ENCODE measurements at places on chromosomes 4 and X. TPM values are rescaled to one million over a fixed set of nuclear protein-coding genes. Genes with fewer than 3 reads are reported as not detected.
A peak's percentile ranks its signal among the peaks of the same experiment; 100 is the strongest.

ADGRG2 gene
- 0.39 TPM for total RNA-seq

VCX3A gene
- not detected for total RNA-seq

GABRG1 gene
- total RNA-seq: not detected

MRFAP1L1 gene
- total RNA-seq: 32.6 TPM

GRCh38 chr4:68119921-68120320 is 9.7 kb downstream of the TMPRSS11F start:
- no peak for DNase-seq

DNA sequence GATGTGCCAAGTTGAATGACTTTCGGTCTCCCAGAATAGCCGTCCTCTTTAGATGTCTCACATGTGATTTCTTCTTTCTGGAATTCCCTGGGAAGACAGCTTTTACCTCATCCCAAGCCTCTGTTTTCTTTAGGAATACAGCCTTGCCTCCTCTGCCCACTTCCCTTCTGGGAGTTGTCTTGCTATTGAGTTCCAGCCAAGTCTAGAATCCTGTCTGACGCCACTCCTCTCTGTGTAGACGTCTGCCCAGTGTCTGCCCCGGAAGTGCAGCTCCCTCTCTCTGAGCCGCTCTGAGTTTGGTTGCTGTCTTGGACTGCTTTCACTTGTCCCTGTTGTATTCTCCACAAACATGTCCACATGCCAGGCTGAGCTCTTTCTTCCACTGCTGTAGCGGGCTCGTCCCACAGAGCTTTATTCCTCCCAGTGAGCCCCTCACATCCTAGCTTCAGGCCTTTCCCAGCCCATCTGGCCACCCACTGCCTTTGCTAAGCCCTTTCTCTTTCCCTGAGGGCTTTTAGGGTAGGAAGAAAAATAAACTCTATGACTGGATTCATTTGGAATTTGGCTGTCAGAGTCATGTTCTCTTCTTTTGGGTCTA is 9.0 kb upstream of the IGFBP7 start:
- DNase-seq: peak; percentile 69

GRCh38 chr4:6017800-6018199 is 431 bp downstream of the C4orf50 start:
- DNase-seq: no peak

DNA sequence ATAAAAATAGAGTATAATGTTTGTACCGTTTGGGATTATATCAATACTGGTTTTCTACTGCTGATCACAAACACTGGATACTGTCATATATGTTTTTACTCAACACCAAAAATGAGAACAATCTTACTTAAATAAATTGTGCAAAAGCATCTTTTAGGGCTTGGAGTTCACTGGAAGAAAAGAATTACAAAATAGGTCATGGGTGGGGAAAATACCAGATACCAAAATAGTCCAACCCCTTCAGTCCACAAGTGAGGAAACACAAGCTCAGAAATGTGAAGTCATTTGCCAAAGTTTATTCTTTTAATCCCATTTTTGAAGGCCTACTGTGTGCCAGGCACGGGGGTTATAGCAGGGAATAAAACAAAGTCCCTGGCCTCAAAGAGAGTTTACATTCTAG is 64.4 kb downstream of the ADGRG2 start:
- DNase-seq: no peak

DNA sequence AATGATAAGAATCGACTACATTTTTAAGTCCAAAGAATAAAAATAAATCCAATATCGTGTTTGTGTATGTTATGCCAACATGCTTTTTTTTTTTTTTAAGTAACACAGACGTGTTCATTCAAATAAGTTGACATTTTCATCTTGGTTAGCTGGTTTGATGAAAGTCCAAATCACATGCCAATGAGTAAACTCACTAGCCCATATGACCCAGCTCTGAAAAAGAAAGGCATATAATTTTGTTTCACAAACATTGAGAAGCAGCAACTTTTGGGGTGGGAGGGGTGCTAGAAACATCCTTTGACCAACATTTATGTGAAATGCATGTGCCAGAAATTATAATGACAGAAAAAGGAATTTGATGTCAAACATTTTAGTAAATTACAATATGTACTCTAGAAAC is 61.6 kb upstream of the SPP1 start:
- no peak for DNase-seq

DNA sequence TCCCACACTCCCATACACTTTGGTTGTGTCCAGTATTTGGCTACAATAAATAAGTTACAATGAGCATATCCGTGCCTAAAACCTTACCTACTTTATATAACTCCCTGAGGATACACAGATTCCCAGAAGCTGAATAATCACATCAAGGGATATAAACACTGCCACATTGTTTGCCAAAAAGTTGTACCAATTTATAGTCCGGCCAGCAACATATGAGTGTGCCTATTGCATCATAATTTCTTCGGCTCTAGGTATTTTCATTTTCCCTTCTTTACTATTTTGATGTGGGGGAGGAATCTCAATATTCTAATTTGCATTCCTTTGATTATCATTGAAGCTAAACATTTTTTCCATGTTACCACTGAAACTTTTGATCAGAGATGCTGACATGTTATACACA is 146.4 kb downstream of the PCDH19 start:
- DNase-seq: no peak

- peak; percentile 33 for DNase-seq
These were observed 48.0 kb upstream of the HDAC8 start for GRCh38 chrX:72620550-72621145.

GRCh38 chr4:2091990-2092668 is 33.0 kb downstream of the NAT8L start:
- no peak for DNase-seq

DNA sequence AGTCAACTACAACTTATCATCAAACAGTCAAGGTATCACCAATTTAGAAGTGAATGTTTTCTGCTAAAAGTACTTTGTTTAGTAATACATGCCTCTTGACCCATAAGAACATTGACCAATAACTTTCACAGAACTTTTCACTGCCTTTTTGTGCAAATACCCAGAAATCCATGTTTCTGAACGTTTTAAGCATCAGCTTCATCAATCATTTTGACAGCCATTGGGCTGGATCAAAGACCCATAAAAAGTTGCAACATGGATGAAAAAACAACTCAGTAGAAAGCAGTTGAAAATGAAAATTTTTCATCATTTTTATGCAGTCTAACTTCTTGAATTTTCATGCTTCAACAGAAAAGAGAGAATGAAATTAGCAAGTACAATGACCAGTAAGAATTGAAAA is 466.7 kb downstream of the TRAM1L1 start:
- no peak for DNase-seq
